Left ventricle myocardium inferior (tissue), 1 donor: ENCODE measurements at places on chromosomes 1 and 21.

- DNase-seq: peak; percentile 51
These were observed 5.1 kb downstream of the CLCNKB start for GRCh38 chr1:16048573-16049189.

- no peak for DNase-seq
These were observed 94.4 kb downstream of the COLGALT2 start for GRCh38 chr1:183942933-183943693.

DNA sequence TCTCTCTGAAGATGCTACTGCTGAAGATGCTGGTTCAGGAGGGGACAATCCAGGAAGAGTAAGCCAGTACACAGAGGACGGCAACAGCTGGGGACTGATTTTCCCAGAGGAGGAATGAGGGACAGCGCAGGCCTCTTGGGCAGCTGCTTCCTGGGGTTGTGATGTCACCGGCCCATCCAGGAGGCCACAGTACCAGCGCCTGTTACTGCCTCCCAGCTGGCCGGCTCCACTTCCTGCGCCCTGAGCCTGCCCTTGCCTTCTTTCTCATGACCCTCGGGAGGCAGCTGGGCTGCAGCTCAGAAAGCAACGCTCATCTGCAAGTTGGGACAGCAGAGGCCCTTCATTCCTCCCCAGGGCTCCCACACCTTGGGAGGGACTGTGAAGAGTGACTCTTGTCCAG lies 21.9 kb upstream of the ID3 start:
- peak; percentile 69 for DNase-seq

DNA sequence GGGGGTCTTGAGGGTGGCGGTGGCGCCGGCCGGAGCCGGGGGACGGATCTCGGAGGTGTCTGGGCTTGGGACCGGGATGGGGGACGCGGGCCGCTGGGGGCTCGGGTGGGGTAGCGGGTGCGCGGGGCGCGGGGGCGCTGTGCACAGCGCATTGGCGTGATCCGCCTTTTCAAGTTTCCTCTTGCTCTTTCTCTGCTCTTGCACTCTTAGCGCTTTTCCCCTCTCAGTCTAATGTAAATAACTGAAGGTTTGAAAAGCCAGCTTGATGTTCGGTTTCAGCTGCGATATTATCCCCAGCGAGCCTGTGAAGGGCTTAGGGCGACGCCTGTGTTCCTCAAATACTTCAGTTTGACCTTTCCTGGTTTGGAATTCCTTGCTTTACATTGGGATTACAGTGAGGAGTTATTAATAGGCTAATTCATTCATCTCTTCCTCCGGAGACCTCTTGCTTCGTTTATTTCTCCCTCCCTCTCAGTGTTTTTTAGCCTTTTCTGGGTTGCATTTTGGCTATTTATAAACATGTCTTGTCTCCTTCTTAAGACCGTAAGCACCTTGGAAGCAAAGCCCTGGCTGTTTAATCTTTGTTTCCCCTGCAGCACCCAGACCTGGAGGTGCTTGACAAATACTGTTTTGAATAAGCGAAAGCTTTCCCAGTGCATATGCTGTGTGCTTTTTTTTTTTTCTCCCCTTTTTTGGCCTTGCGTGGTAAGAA lies 693 bp downstream of the RAB4A start:
- DNase-seq: peak; percentile 34
